Activated T-cell treated with anti-CD3 and anti-CD28 coated beads, Interleukin-2, amount 50 U/mL, for 72 hours (primary cell): ENCODE measurements at places on chromosomes 6 and 20.

DNA sequence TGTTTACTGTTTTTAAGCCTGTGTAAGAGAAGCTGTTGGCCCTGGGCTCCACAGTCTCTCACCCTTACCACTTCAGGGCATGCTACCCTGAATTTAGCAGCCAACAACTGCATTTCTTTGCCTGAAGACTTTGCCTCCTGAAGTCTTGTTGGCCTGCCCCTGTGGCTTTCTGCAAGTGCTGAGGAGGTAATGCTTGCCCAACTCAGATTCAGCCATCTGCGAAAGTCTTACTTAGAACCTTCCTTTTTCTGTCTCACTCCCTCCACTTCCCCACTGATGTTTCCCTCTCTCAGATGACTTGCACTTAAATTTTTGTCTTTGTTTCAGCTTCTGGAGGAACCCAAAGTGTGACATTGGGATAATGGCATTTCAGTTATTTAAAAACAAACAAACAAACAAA lies 11.8 kb upstream of the IBTK start:
- no peak for DNase-seq

- no peak for DNase-seq
Observed at GRCh38 chr6:14727494-14728395, 518.1 kb upstream of the JARID2 start.

GRCh38 chr6:44898296-44898930 lies 429.7 kb upstream of the RUNX2 start:
- DNase-seq: no peak

- no peak for DNase-seq
Observed at GRCh38 chr6:121881974-121882667, 446.7 kb downstream of the GJA1 start.

GRCh38 chr20:50336661-50337060 lies 146.0 kb downstream of the CEBPB start:
- DNase-seq: no peak

DNA sequence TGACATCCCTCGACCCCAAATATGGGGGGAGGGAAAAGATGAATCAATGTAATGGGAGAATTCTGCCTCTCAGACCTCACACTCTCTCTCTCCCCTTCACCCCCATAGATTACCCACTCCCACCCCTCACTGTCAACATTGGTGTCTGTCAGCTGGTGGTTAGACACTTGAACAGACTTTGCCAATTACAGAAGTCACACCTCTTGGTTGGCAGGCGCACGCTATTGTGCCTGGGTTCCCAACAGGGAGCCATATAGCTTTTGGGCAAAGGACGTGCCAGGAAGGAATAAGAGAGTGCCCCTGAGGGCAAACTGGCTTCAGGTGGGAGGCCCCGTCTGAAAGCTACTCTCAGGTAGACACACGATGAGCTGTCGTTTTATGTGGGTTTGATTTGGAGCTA lies 54.1 kb upstream of the FYN start:
- DNase-seq: no peak

GRCh38 chr6:148351309-148351708 lies 8.7 kb downstream of the SASH1 start:
- no peak for DNase-seq

GRCh38 chr20:34538671-34539123 lies 19.8 kb upstream of the MAP1LC3A start:
- peak; percentile 63 for DNase-seq

DNA sequence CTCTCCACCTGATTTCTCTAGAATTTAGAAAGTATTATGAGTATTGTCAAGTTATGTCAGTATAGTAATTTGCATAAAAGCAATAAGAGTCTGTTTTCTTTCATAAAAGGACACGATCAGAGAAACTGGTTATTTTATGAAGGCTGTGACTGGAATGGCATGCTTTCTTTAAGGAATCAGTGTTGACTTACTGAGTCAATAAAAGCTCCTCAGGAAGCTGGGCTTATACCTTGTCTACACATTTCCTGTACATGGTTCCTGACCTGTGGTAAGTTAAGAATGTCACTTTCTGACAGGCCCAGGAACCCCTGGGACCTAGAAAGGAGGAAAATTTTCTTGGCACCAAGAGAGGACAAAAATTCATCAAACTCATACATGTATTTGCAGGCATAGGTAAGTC lies 1224.0 kb upstream of the ADGRB3 start:
- DNase-seq: no peak

GRCh38 chr20:20227013-20227571 lies 140.8 kb upstream of the INSM1 start:
- DNase-seq: no peak

GRCh38 chr20:45092898-45093297 lies 8.0 kb downstream of the KCNS1 start:
- DNase-seq: no peak

- DNase-seq: no peak
Observed at GRCh38 chr6:100633096-100633777, 168.5 kb upstream of the SIM1 start.

GRCh38 chr20:50111120-50111828 lies 1.7 kb downstream of the UBE2V1 start:
- peak; percentile 78 for DNase-seq

- no peak for DNase-seq
Observed at GRCh38 chr6:167766986-167767714, 59.6 kb upstream of the AFDN start.

GRCh38 chr20:34011275-34011674 lies 17.6 kb downstream of the RALY start:
- DNase-seq: no peak

- no peak for DNase-seq
Observed at GRCh38 chr6:113662093-113662665, 195.0 kb upstream of the MARCKS start.

GRCh38 chr6:14060971-14061370 lies 56.6 kb upstream of the CD83 start:
- DNase-seq: no peak

DNA sequence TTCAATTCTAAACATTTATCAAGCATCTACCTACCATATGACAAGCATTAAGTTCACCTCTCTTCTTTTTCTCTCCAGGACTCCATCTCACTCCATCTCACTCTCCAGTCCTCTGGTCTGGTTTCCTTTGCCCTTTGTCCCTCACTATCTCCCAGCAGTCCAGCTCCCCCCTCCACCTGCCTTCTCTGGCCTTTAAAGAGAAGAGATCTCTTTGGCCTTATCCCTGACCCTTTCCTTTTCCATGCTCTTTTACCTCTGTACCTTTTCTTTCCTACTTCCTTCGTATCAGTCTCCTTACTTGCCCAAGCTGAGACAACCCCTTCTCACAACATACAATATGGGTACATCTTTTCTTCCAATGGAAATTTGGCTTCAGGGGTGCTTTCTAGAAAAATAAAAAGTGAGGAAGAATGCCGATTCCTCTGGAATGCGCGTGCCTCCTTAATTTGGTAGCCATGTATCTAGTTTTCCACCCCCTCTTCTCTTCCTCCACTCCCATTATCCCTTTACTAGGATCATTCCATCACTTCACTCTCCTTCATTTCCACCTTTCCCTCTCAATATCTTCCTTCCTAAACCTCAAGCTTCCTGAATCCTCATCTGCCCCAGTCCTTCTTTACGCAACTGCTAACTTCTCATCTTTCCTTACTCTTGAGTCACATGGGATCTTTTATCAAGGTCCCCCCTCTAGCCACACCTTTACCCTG lies 745 bp upstream of the AGPAT1 start:
- no peak for DNase-seq

GRCh38 chr20:13913572-13913971 lies 76.8 kb downstream of the SEL1L2 start:
- DNase-seq: no peak

GRCh38 chr6:45054610-45055009 lies 273.5 kb upstream of the RUNX2 start:
- no peak for DNase-seq

GRCh38 chr20:2206957-2207769 lies 88.6 kb upstream of the TGM3 start:
- DNase-seq: peak; percentile 81

GRCh38 chr6:154157706-154158105 lies 118.7 kb downstream of the OPRM1 start:
- no peak for DNase-seq

DNA sequence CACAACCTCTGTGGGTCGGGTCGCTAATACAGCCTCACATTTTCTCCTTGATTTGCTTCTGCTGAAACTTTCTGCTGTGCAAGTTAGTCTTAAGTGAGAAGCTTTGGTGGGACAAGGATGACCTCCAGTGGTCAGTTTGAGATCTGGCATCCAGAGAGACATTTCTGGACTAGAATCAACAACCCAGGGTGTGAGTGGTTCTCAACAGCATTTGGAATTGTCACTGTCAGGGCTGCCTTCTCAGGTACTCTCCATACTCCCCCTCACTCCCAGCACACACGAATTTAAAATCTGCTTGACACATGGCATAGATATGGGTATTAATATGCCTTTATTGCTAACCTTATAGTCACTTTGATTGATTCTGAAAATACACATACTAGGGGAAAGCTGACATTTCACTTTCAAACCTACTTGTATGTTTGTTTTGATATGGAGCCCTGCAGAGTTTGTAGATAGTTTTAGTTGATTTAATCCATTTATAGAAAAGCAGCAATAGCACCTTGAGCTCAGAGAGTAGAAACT lies 13.2 kb downstream of the OTOR start:
- DNase-seq: peak; percentile 45

GRCh38 chr6:164035900-164036485 lies 621.5 kb downstream of the QKI start:
- DNase-seq: no peak

DNA sequence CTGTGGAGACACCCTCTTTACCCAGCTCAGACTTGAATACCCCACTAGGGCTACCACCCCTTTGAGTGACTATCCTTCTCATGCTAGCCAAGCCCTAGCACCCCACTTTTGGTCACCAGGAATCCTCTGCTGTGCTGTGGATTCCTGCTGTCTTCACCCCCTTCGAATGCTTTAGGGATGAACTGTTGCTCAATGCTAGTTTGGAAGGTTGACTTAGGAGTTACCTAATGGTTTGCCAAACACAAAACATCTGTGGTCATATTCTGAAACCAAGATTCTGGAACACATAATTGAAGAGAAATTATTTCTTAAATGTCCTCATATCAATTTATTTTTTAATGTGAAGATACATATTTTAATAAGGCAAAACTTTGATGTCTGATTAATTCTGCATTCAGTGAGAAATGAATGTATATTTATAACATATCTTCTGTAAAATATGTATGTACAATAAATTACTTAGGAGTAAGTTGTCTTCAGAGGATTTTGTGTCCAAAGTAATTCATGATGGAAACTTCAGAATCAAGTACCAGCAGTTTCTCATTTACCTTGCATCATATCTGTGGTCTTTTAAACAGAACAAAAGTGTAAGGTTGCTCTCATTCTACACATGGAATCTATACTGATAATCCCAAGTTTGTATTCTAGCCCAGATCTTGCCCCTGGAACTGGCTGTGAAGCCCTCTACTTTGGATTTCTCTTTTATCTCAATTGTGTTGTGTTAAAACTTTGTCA lies 46.9 kb downstream of the TMEM200A start:
- no peak for DNase-seq

GRCh38 chr20:35320396-35321126 lies 28.3 kb upstream of the FAM83C start:
- no peak for DNase-seq

DNA sequence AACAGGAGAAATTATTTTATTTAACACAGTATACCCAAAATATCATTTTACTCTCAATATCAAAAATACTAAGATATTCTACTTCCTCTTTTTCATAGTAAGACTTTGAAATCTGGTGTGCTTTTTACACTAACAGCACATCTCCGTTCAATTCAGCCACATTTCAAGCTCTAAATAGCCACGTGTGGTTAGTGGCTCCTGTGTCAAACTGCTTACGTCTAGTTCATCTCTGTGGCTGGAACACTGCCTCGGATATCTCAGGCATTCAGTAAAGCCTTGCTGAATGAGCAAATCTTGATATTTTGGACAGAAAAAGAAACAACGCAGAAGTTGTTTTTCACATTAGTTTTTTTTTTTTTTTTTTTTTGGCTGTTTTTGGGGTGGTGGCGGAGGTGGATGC lies 136.1 kb downstream of the EYA4 start:
- DNase-seq: no peak

DNA sequence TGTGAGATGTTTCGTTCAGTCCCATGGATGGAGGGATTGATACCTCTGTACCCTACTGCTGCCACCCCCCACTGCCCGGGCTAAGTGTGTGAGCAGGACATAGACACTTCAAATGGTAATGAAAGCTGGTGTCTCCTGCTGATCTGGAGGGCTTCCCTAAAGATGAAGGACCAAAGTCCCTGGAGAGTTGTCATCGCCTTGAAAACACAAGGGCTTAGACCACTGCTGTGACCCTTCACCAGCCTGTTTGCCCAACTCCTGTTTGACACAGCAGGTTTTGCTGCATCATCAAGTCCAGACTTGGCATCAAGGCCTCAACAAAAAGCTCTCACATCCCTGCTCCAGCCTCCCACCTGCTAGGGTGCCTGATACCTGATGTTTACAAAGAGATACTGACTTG lies 57.9 kb upstream of the FAM8A1 start:
- DNase-seq: no peak

- no peak for DNase-seq
Observed at GRCh38 chr6:156718647-156719394, 58.4 kb upstream of the ARID1B start.

DNA sequence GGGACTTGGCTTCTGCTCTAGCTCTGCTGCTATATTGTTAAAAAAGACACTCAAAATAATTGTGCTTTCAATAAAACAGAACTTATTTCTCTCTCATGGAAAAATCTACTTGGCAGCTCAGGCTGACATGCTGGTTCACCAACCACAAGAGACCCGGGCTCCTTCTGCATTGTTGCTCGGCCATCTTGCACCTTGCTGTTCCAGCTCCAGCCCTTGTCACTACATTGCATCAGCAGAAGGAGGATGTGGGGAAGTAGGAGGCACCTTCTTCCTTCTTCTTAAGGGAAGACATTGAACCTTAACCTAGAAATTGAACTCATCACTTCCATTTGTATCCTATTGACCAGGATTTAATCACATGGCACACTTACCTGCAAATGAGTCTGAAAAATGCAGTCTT lies 6.6 kb upstream of the C20orf202 start:
- DNase-seq: no peak

- DNase-seq: no peak
Observed at GRCh38 chr6:69868961-69869360, 2.6 kb downstream of the COL19A1 start.

DNA sequence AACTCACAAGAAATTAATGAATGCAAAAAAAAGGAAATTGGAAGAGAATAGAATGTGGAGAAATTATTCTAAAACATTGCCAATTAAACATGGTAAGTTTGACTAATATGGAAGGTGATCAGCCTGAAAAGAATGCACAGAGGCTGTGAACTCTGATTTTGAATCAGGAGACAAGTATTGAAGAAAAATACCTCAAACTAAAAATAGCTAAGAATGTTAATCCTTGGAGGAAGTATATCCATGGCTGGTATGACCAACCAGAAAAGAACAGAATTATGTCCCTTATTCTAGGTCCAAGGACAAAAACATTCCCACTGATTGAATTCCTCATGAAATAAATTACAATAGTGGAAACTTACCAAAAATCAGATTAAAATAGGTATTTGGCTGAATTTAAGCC lies 7.3 kb upstream of the RIMS1 start:
- DNase-seq: no peak

DNA sequence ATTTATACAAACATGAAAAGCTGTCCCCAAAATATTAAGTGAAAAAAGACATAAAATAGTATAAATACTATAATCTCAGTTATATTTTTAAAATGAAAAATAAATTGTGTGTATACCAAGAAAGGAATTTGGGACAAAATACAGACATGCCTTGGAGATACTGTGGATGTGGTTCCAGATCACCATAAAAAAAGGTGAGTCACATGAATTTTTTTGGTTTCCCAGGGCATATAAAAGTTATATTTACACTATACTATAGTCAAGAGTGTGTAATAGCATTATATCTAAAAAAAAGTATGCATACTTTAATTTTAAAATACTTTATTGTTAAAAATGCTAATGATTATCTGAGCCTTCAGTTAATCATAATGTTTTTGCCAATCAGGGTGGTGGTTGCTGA lies 17.4 kb upstream of the SDHAF4 start:
- no peak for DNase-seq
